ENCODE measurements at places on chromosomes 5 and 9.
A peak's percentile ranks its signal among the peaks of the same experiment; 100 is the strongest.

- DNase-seq, result no peak
- H3K4me1 ChIP-seq, result no peaks in the 10 kb centered on the region
- H3K27ac ChIP-seq, result no peak overlapping the region
- H3K36me3 ChIP-seq, result no peaks in the 10 kb centered on the region
- H3K27me3 ChIP-seq, result no peaks in the 10 kb centered on the region
- no peak overlapping the region for H3K4me3 ChIP-seq
Observed at GRCh38 chr9:69582018-69582417, 90.2 kb downstream of the APBA1 start.

- H3K27me3 ChIP-seq, result no peaks in the 10 kb centered on the region
- H3K36me3 ChIP-seq, result no peaks in the 10 kb centered on the region
- no peaks in the 10 kb centered on the region for H3K4me1 ChIP-seq
- no peak for DNase-seq
- no peak overlapping the region for H3K27ac ChIP-seq
Observed at GRCh38 chr9:90508940-90509339, 133.7 kb downstream of the DIRAS2 start.

DNA sequence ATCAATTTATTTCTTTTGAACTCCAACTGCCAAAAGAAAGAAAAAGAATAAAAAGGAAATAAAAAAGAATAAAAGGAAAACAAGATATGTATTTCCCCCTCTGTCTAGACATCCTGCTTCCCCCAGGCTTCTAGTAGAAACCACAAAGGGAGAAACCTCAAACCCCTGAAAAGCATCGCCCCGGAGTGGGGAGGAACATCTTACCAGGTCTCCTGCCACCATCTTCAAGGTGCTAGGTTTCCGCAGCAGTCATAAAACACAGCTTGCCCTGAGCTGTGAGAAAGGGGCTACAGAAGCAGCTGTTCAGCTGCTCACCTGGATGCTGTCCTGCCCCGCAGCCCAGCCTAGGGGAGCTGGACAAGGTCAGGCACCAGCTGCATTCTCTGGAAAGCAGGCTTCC is 487.7 kb downstream of the GADD45G start:
- H3K36me3 ChIP-seq, result no peaks in the 10 kb centered on the region
- no peak overlapping the region for H3K4me3 ChIP-seq
- H3K4me1 ChIP-seq, result no peaks in the 10 kb centered on the region
- H3K27ac ChIP-seq, result no peak overlapping the region
- no peak for DNase-seq

DNA sequence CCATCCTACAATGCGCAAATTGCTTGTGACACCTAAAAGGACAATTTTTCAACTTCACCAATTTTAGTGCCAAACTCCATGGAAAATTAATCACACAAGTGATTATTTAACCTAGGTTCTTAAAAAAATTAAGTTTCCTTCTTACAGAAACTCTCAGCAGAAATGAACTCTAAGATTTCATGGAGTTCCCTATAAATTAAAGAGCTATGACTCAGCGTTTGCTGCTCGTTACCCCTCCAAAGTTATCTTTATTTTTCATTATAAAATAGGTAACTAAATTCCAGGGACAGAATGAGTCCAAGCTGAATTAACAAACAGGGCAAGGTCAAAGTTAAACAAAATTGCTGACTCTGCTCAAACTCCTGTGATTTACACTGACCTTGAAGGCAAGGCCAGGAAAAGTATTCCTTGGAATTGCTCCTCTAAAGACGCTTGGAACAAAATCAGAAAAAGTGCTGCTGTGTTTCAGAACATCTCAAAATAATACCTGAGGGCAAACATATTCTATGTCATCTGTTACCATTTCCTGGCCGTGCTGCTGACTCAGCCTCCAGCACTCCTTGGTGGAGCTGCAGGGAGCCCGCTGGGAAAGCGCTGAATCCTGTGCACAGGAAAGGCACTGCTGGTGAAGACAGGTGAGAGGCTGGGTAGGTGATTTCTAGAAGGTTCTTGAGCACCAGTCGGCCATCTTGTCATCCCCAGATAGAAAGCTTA is 2.5 kb upstream of the CMBL start:
- no peak for DNase-seq
- no peaks in the 10 kb centered on the region for H3K36me3 ChIP-seq
- H3K4me1 ChIP-seq, result peaks cover 4% of the 10 kb centered on the region
- H3K27ac ChIP-seq, result no peak overlapping the region
- no peaks in the 10 kb centered on the region for H3K27me3 ChIP-seq
- no peak overlapping the region for H3K4me3 ChIP-seq

- no peak for DNase-seq
- no peak overlapping the region for H3K27ac ChIP-seq
- no peaks in the 10 kb centered on the region for H3K27me3 ChIP-seq
- H3K4me3 ChIP-seq, result no peak overlapping the region
- no peaks in the 10 kb centered on the region for H3K36me3 ChIP-seq
Observed at GRCh38 chr5:116502616-116503015, 72.0 kb downstream of the SEMA6A start.

DNA sequence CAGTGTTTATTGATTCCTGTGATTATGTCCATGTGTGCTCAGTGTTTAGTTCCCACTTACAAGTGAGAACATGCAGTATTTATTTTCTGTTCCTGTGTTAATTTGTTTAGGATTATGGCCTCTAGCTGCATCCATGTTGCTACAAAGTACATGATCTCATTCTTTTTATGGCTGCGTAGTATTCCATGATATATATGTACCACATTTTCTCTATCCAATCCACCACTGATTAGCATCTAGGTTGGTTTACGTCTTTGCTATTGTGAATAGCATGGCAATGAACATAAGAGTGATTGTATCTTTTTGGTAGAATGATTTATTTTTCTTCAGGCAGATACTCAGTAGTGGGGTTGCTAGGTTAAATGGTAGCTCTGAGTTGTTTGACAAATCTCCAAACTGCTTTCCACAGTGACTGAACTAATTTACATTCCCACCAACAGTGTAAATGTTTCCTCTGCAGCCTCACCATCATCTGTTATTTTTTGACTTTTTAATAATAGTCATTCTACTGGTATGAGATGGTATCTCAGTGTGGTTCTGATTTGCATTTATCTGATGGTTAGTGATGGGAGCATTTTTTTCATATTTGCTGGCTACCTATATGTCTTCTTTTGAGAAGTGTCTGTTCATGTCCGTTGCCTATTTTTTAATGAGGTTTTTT is 47.5 kb upstream of the ELL2 start:
- no peak overlapping the region for H3K4me3 ChIP-seq
- no peaks in the 10 kb centered on the region for H3K36me3 ChIP-seq
- H3K27me3 ChIP-seq, result no peaks in the 10 kb centered on the region
- DNase-seq, result no peak
- no peaks in the 10 kb centered on the region for H3K4me1 ChIP-seq

GRCh38 chr9:35611230-35611797 is 6.3 kb downstream of the TESK1 start:
- no peak overlapping the region for H3K4me3 ChIP-seq
- no peaks in the 10 kb centered on the region for H3K27me3 ChIP-seq
- peaks cover 12% of the 10 kb centered on the region for H3K4me1 ChIP-seq
- no peak for DNase-seq
- H3K36me3 ChIP-seq, result peaks cover 27% of the 10 kb centered on the region
- H3K27ac ChIP-seq, result no peak overlapping the region

DNA sequence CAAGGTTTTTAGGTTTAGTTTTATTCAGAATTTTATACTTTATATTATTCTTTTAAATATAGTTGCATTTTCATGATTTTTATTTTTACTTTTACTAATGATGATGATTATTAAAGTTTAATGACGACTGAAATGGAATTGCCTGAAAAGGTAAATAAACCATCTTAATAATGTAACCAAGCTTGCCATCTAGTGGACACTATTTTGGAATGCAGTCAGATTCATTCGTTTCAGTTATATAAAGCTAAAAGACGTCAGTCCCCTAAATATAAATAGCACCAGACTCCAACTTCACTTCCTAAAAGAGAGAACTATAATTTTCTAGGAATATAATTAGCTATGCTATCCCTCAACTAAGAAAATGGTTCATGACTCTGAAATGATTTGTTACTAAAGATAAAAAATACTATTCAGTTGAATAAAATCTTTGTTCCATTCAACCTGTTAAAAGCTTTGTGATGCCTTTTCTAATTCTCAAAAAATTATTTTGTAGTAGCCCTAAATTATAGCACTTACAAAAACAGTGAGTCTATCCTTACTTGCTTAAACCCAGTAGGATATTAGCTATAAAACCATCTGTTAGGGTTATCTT is 19.9 kb downstream of the ABITRAM start:
- peaks cover 8% of the 10 kb centered on the region for H3K4me1 ChIP-seq
- peaks cover 18% of the 10 kb centered on the region for H3K36me3 ChIP-seq

DNA sequence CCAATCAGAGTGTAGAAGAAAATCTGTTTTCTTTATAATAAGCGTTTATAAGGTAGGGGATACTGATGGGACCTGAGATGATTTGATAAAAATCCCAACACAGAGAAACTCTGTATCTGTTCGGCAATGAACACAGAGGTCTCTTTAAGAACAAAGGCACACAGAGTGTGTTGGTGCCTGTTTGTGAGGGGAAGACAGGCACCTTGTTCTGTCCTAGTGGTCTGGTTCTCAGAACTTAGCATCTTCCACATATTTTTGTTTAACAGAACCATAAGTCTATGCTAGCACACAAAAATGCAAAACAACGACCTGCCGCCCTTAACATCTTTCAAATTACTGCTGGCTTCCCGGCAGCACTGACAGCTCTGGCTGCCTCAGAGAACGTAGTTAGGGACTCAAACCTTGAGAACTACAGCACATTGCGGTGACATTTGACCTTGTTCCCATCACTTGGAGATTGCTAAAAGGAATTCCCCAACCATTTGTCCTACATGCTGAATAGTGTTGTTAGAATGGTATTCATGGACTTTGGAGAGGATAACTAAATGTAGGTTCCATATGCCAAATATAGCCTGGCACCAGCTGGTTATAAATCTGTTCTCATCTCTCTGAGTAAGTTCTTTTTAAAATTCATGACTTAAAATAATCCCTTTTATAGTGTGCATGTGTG is 871.7 kb upstream of the TYRP1 start:
- no peaks in the 10 kb centered on the region for H3K27me3 ChIP-seq
- no peaks in the 10 kb centered on the region for H3K4me1 ChIP-seq
- no peak overlapping the region for H3K27ac ChIP-seq
- no peaks in the 10 kb centered on the region for H3K36me3 ChIP-seq
- H3K4me3 ChIP-seq, result no peak overlapping the region

DNA sequence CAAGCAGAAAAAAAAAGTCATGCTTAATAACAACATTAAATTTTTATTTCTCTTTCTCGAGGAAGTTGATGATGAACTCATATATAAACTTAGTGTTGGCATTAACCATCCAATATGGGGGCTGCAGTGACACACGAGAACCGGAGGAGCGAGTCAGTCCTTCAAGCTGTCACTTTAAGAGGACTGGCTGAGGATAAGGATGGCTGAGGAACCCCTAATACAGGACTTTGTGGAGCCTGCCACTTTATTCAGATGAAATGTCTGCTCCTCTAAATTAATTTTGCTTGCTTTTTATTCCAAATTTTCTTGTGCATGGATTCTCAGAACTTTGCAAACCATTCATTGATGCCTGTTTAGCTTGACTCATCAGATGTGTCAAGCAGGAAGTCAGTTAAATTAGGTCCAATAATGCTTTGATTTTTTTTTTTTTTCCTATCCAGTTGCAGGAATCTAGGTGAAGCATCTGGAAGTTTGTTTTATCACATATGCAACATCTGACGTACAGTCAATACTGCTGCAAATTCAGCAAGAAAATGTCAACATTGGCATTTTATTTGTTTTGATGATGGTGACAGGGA is 144.2 kb upstream of the COL5A1 start:
- H3K4me1 ChIP-seq, result no peaks in the 10 kb centered on the region
- H3K27ac ChIP-seq, result no peak overlapping the region
- no peaks in the 10 kb centered on the region for H3K36me3 ChIP-seq
- DNase-seq, result no peak

GRCh38 chr9:78397045-78397444 is 100.1 kb downstream of the PSAT1 start:
- no peaks in the 10 kb centered on the region for H3K27me3 ChIP-seq
- H3K36me3 ChIP-seq, result no peaks in the 10 kb centered on the region
- H3K4me3 ChIP-seq, result no peak overlapping the region
- H3K27ac ChIP-seq, result no peak overlapping the region

DNA sequence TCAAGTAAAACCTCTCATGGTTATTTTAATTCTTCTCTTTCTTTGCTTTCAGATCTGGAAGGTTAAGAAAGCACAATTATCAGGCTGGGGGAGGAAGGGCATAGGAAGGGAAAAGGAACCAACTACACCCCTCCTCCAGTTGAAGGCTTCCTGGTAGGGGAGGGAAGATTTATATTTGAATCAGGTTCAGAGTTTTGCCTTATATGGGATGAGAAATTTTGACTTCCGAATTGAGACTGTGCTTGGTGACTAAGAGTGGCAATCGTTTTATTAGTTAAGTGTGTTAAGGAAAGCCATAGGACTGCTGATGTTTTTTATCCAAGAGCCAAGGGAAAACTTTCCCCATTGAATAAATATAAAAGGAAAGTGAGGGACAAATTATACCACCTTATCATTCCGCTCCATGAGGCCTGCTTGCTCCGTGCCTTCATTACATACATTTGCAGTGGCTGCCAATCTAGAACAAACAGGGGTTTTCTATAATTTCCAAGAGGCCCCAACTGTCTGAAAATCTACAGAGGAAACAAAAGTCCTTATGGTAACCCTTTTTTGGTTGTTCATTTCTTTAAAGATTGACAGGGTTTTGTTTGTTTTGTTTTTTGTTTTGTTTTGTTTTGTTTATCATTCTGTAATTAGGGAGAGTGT is 115.7 kb upstream of the EPB41L4A start:
- peaks cover 4% of the 10 kb centered on the region for H3K4me1 ChIP-seq
- no peak overlapping the region for H3K27ac ChIP-seq
- no peaks in the 10 kb centered on the region for H3K36me3 ChIP-seq
- H3K27me3 ChIP-seq, result no peaks in the 10 kb centered on the region
- no peak for DNase-seq

DNA sequence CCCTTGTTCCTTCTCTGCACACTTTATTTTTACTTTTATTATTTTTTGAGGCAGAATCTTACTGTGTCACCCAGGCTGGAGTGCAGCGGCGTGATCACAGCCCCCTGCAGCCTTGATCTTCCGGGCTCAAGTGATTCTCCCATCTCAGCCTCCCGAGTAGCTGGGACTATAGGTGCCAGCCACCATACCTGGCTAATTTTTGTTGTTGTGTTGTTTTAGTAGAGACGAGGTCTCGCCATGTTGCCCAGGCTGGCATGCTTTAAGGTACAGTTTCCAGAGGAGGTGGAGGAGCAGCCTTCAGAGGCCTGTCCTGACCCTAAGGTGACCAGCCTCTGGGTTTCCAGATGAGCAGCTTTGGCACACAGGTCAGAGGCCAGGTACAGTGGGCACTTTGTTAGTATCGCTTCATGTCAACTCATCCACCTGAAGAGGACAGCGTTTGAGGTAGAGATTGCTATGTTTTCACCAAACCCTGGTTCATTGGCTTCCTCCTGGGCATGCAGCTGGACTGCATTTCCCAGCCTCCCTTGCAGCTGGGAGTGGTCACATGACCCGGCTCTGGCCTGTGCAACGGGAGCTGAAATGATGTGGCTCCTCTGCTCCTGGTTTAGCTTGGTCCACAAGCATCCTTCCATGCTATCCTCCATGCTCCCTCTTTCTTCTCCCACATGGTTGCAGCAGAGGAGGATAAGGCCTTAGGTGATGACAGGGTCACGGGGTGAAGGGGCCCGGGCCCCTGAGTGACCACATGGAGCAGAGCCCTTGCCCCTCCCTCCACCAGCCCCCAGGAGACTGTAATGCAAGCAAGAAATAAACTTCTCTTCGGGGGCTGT is 139.3 kb upstream of the IER5L start:
- DNase-seq, result peak; percentile 71
- no peaks in the 10 kb centered on the region for H3K36me3 ChIP-seq
- no peaks in the 10 kb centered on the region for H3K27me3 ChIP-seq
- H3K4me1 ChIP-seq, result peaks cover 65% of the 10 kb centered on the region

GRCh38 chr5:122351416-122352157 is 39.5 kb downstream of the SNCAIP start:
- DNase-seq, result no peak
- no peak overlapping the region for H3K4me3 ChIP-seq
